ENCODE measurements at places on chromosomes 4 and X. TPM values are rescaled to one million over a fixed set of nuclear protein-coding genes. Genes with fewer than 3 reads are reported as not detected.

SAGE1 gene
- total RNA-seq: under 0.01 TPM

KCND1 gene
- 0.28 TPM for total RNA-seq

HOPX gene
- under 0.01 TPM for total RNA-seq

MID2 gene
- 13.1 TPM for total RNA-seq

RASL11B gene
- 0.28 TPM for total RNA-seq

TEX13C gene
- not detected for total RNA-seq

GUCY1A1 gene
- 0.71 TPM for total RNA-seq

CHRDL1 gene
- total RNA-seq: 0.14 TPM

APOOL gene
- total RNA-seq: 8.0 TPM

BEX4 gene
- total RNA-seq: 29.9 TPM

CYSLTR1 gene
- not detected for total RNA-seq

FAM120C gene
- total RNA-seq: 3.4 TPM

MAGEA1 gene
- total RNA-seq: 0.14 TPM

DSPP gene
- total RNA-seq: not detected

ASMT gene
- not detected for total RNA-seq

KLHL5 gene
- 230 TPM for total RNA-seq

PF4V1 gene
- total RNA-seq: 51.0 TPM

RAB40AL gene
- total RNA-seq: 0.37 TPM

GLRA2 gene
- total RNA-seq: not detected

AKAP14 gene
- total RNA-seq: not detected

ITIH6 gene
- not detected for total RNA-seq

DRD5 gene
- not detected for total RNA-seq

ENPP6 gene
- 0.09 TPM for total RNA-seq

FAM47E gene
- total RNA-seq: 1.4 TPM

F8A1 gene
- 1.1 TPM for total RNA-seq

Measured in smooth muscle cell of bladder (primary cell).